CD8-positive, alpha-beta memory T cell (primary cell): ENCODE measurements at places on chromosomes 1 and 21. TPM values are rescaled to one million over a fixed set of nuclear protein-coding genes. Genes with fewer than 3 reads are reported as not detected.
A peak's percentile ranks its signal among the peaks of the same experiment; 100 is the strongest.

DNA sequence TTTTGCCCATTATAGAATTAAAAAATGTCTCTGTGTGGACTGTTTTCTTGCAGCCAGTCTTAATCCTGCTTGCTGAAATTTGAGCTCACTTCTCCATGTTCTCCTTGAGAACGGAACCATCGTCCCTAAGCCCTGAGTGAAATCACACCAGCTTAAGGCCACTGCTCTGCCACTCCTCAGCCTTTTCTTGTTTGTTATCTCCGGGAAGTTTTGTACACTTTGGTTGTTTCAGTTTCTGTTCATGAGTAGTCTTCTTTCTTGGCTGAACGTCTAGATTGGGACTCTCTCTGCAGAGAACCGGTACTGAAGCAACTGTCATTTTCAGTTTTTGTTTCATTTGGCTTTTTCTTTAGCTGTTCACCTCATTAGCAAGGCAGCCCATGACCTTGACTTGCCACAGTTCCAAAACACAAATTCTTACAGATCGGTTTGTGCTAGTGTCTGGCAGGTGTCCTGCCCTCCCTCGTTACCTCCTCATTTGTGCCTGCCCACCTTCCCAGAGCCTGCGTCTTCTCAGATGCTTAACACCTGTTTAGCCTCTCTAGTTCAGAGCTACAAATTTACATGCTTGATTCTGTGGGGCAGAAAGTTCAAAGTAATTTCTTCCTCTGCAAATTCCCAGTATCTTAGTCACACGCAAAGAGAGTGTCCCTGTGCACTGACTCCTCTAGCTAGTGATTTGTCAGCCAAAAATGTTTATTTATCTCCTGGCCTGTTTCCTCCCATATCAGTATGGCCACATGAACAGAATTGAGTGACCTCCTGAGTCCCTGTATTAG lies 12.4 kb downstream of the PSEN2 start:
- H3K4me1 ChIP-seq, result peaks cover 42% of the 10 kb centered on the region
- no peak overlapping the region for H3K27ac ChIP-seq
- H3K27me3 ChIP-seq, result no peaks in the 10 kb centered on the region
- no peaks in the 10 kb centered on the region for H3K36me3 ChIP-seq
- peak; percentile 39 for DNase-seq

Gene UBXN10
- 0.38 TPM for total RNA-seq

DNA sequence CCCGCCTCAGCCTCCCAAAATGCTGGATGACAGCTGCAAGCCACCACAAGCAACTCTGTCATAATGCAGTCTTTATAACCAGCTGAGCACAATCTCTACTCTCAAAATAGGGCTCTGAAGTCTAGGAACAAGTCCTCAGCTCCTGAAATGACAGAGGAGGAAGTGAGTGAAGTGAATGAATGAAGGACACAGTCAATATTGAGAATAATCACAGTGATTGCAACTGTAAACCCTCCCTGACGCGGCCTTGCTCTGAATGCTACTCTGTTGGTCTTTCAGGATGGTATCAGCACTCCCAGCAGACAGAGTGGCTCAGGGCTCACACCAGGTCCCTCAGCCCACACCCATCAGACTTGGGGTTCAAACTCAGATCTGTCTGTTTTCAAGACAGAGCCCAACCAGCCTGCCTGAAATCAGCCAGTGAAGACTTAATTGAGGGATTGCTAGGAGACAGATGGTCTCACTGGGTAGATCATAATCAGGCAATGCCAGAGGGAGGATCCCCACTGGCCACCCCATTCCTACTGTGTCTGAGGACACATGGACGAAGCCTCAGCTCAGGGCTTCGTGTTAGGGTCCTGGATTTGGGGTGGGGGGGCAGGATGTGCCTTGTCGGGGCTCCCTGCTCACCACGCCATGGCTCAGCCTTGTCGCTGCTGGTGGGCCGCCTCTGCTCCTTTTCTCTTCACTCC lies 20.9 kb downstream of the RNF187 start:
- H3K4me3 ChIP-seq, result no peak overlapping the region
- H3K27ac ChIP-seq, result no peak overlapping the region
- H3K4me1 ChIP-seq, result peaks cover 12% of the 10 kb centered on the region
- H3K27me3 ChIP-seq, result no peaks in the 10 kb centered on the region

- H3K36me3 ChIP-seq, result no peaks in the 10 kb centered on the region
- DNase-seq, result no peak
- no peaks in the 10 kb centered on the region for H3K27me3 ChIP-seq
- no peaks in the 10 kb centered on the region for H3K4me1 ChIP-seq
- peak overlapping the region; percentile 39 for H3K27ac ChIP-seq
These were observed 8.3 kb downstream of the ELF3 start for GRCh38 chr1:202018468-202019234.

Gene KRTAP12-2
- not detected for total RNA-seq

DNA sequence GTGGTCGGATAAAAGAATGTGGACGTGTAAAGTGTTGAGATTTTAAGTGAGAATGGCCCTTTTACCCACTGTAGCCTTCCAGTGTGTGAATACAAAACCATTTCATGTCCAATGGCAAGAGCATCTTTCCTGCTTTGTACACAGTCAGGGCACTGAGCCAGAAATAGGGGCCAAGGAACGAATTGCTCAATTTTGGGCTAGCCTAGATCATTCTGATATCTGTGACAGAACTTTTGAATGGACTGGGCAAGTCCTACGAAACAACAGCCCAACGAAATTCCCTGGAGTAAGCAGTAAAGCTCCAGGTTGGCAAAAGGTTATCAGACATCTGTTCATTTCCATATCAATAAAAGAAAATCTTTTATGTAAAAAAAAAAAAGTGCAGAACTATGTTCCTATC lies 5.5 kb downstream of the KIF26B start:
- no peak overlapping the region for H3K27ac ChIP-seq
- H3K36me3 ChIP-seq, result no peaks in the 10 kb centered on the region
- H3K4me1 ChIP-seq, result peaks cover 7% of the 10 kb centered on the region
- H3K27me3 ChIP-seq, result peaks cover 18% of the 10 kb centered on the region
- no peak for DNase-seq

Gene SLC45A3
- total RNA-seq, result 0.29 TPM

- no peak overlapping the region for H3K4me3 ChIP-seq
- no peaks in the 10 kb centered on the region for H3K27me3 ChIP-seq
- H3K27ac ChIP-seq, result no peak overlapping the region
- H3K36me3 ChIP-seq, result no peaks in the 10 kb centered on the region
- H3K4me1 ChIP-seq, result peaks cover 4% of the 10 kb centered on the region
These were observed 33.0 kb downstream of the SETD4 start for GRCh38 chr21:36027347-36027746.

Gene USP1
- 102 TPM for total RNA-seq

Gene RNU1-2
- total RNA-seq, result 1,293 TPM

- H3K36me3 ChIP-seq, result no peaks in the 10 kb centered on the region
- H3K4me1 ChIP-seq, result no peaks in the 10 kb centered on the region
- H3K27me3 ChIP-seq, result no peaks in the 10 kb centered on the region
These were observed 21.1 kb upstream of the OR10J5 start for GRCh38 chr1:159556931-159557369.

GRCh38 chr1:149906570-149907075 lies 7.3 kb downstream of the BOLA1 start:
- DNase-seq, result no peak
- H3K27me3 ChIP-seq, result no peaks in the 10 kb centered on the region
- H3K4me1 ChIP-seq, result no peaks in the 10 kb centered on the region
- H3K4me3 ChIP-seq, result no peak overlapping the region

Gene BTG3
- total RNA-seq, result 43.1 TPM

Gene IGSF9
- 0.11 TPM for total RNA-seq

GRCh38 chr1:27045973-27046558 lies 33.4 kb upstream of the TENT5B start:
- peak; percentile 53 for DNase-seq
- H3K4me3 ChIP-seq, result no peak overlapping the region
- no peak overlapping the region for H3K27ac ChIP-seq
- H3K36me3 ChIP-seq, result no peaks in the 10 kb centered on the region
- H3K4me1 ChIP-seq, result peaks cover 13% of the 10 kb centered on the region
- H3K27me3 ChIP-seq, result no peaks in the 10 kb centered on the region

DNA sequence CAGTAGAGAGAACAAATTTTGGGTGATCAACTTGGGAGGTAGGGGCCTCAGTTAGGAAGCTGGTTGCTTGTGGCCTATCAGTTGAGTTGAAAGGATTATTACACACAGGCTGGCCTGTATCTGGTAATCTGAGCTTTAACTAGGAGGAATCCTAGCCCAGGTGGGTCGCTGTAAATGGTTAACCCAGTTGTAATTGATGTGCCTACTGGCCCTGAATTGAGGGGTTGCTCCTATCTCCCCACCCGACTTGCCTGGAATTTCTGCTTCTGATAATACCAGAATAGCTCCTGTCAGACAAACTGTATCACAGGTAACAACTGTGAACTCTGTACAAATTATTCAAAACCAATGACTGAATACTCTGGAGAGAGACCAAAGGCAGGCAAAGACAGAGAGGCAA lies 210.4 kb upstream of the RUNX1 start:
- no peaks in the 10 kb centered on the region for H3K27me3 ChIP-seq
- no peak overlapping the region for H3K4me3 ChIP-seq
- H3K36me3 ChIP-seq, result no peaks in the 10 kb centered on the region
- no peak for DNase-seq
